ENCODE measurements at places on chromosomes 1 and 21. TPM values are rescaled to one million over a fixed set of nuclear protein-coding genes. Genes with fewer than 3 reads are reported as not detected.

TTC34 gene
- 1.5 TPM for total RNA-seq

BRINP3 gene
- total RNA-seq: 1.0 TPM

KCNE2 gene
- not detected for total RNA-seq

NBPF9 gene
- total RNA-seq: 30.3 TPM

CFHR5 gene
- total RNA-seq: not detected

DNA sequence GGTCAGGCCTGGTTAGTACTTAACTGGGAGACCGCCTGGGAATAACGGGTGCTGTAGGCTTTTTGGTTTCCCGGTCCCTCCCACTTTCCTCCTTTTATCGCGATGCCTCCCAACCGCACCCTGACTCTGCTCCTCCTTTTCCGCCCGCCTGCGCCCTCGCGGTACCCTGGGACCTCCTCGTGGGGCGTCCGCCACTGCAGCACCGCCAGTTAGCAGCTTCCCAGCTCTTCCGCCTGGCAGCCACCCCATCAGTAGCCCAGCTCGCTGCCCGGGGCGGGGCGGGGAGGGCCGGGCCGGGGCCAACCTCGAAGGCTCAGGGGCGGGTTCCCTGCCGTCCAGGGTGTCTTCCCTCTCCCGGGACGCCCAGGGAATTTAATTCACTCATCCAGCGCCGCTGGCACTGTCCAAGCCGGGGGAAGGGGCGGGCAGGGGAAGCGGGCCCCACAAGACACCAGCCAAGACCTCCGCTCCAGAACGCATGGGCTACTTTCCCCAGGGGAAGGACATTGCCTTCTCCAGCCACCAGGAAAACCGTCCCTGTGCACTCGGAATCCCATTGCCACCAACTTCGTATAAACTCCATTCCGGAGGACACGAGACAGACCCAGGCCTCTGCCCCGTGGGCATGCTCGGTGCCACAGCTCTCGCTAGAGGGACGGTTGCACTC lies 2.0 kb upstream of the ZNF678 start:
- no peak for DNase-seq

- no peak for DNase-seq
These were observed 16.5 kb downstream of the ZNF697 start for GRCh38 chr1:119631433-119632102.

GRCh38 chr1:3573500-3573899 lies 37.8 kb downstream of the MEGF6 start:
- DNase-seq: no peak

DNA sequence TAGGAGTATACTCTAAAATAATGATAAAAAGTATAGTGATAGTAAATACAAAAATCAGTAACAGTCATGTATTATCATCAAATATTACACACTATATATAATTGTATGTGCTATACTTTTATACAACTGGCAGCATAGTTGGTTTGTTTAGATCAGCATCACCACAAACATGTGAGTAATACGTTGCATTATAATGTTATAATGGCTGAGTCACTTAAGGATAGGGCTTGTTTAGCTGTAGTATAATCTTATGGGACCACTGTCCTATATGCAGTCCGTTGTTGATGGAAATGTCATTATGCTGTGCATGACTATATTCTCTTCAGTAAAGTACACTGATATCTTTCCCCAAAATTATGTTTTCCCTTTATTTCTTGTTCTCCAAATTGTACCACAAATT lies 92.8 kb downstream of the LYPLAL1 start:
- DNase-seq: no peak

LCE2C gene
- total RNA-seq: not detected

DNA sequence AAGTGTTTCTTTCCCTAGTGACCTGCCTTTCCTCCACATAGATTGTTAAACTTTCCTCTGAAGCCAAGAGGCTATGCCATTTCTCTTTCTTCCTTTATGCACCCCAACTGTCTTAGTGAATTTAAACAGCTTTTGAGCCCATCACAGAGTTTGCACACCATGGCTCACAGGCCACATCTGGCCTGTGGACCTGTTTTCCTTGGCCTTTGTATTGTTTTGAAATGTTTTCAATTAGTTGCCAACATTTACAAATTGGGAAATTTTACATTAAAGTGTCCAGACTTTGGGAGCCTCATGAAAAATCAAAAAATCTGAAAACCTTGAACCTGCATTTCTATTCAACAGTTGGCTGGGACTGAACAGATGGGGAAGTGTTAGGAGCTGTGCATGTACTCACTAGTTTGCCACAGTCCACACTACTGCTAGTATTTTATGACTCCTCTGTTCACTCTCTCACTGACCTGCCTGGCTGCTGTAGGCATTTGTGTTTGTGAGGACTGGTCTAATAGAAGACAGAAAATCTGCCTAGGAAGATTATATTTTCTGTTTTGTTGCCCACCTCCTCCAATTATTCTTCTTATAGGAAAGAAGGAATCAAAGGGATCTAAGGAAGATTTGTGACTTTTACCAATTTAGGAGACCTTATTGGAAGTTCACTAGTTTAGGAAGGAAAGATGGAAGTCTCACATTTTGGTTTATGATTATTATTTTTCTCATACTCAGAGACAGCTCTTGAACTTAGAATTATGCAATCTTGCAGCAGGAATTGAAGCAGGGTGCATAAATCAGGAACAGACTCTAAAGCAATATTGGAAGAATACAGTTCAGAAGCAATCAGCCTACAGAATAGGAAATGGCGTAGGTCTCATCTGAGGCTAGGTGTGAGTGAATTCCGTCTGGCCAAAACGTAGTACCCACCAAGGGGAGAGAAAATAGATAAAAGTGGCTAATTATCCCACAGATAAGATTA lies 134.7 kb downstream of the HLX start:
- DNase-seq: no peak

DNA sequence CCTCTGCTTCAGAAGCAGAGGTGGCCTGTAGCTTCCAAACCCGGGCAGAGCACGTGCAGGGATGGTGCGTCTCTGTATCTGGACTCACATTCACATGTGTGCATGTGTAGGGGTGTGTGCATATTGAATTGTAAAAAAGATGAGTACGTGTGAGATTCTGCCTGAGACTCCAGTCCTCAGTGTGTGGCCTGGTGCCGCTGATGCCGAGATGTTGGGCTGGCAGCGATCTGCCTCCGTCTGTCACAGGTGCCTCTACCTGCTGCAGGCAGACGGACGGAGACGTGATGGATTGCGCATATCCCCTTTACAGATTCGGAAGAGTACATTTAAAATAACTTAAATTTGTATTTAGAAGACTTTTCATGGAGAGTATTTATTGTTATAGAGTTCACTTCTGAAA lies 53.6 kb downstream of the ADARB1 start:
- DNase-seq: no peak

HSD3B1 gene
- total RNA-seq: not detected

- DNase-seq: no peak
These were observed 6.3 kb downstream of the PATJ start for GRCh38 chr1:61748566-61748965.

- no peak for DNase-seq
These were observed 20.9 kb downstream of the SOX13 start for GRCh38 chr1:204093781-204094180.

ERI3 gene
- 83.3 TPM for total RNA-seq

GRCh38 chr1:68293609-68294366 lies 61.5 kb upstream of the WLS start:
- DNase-seq: no peak

DNA sequence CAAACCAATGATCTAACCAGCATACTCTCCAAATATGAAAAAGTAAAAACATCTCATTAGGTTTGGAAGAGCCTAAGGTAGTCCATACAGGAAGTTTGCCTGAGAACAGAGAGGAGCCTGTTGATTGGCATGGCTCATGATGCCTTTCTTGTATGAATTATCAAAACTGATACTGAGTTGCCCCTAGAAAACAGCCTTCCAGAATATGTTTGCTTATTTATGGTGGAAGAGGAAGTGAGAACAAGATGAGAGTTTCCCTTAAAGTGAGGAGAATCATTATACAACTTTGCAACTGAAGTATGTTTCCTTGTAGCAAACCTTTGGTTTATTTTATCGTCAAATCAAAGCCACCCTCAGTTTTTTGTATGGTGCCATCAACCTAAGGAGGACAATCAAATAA lies 23.8 kb upstream of the KIAA1614 start:
- no peak for DNase-seq

GRCh38 chr21:45162115-45162514 lies 87.7 kb downstream of the ADARB1 start:
- no peak for DNase-seq

- no peak for DNase-seq
These were observed 50.4 kb downstream of the EIF4G3 start for GRCh38 chr1:21126324-21126723.

GRCh38 chr1:39272027-39272797 lies 67.7 kb downstream of the MACF1 start:
- no peak for DNase-seq

DNA sequence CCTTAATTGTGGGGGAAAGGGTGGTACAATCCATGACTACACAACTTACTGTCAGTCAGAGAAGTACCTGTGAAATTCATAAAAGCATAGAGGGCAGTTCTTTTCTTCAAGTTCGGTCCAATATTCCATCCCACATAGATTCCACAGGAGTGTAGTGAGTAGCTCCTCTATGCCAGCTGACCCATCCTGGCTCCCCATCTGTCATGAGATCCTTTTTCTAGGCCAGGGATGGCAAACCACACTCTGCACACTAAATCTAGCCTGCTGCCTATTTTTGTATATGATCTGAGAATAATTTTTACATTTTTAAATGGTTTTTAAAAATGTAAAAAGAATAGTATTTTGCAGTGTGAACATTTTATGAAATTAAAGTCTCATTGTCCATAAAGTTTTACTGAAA lies 107.0 kb upstream of the TSPAN2 start:
- no peak for DNase-seq

DNA sequence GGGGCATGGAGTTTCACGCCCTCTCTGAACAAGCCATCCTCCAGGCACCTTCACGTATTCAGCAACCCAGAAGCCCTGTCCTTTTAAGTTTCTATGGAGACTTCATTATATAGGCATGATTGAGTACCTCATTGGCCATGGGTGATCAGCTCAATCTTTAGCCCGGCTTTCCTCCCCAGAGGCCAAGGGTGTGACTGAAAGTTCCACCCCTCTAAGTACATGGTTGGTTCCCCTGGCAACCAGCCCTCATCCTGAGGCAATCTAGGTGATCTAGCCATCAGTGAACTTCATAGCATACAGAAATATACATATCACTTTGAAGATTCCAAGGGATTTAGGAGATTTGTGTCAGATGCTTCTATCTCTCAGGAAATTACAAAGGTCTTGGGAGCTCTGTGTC lies 21.3 kb upstream of the DHX9 start:
- no peak for DNase-seq

- DNase-seq: no peak
These were observed 11.2 kb upstream of the AK2 start for GRCh38 chr1:33047839-33048305.

DNA sequence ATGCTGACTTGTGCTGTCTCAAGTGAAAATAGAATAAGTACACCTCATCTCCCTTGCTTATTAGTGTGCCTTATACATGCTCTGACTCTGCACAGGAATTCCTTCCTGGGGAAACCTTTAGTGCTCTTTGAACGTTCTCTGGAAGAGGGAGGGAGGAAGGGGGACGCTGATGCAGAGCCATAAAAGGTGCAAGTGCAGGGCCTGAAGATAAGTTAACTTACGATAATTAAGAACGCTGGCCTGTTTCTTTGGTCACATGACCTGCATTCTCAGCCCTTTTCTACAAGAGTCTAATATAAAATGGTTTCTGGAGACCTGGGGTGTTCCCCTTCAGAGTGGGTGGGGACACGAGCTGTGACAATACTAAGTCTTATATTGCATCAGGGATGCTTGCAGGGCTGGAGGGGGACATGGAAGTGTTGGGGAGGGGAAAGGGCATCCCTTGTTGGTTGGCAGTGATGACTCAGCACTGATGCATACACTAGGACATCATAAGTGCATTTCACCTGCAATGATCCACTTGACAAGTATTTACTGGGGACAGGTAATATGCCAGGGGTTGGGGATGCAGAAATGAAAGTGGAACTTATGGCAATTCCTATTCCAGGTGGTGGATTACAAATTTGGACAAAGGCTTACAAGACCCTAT lies 26.3 kb upstream of the KIAA0040 start:
- DNase-seq: no peak

GRCh38 chr1:50450861-50451653 lies 27.8 kb upstream of the DMRTA2 start:
- DNase-seq: no peak

GRCh38 chr1:84720221-84720780 lies 30.0 kb upstream of the SSX2IP start:
- no peak for DNase-seq

GRCh38 chr1:213296558-213296957 lies 245.5 kb downstream of the RPS6KC1 start:
- no peak for DNase-seq

DNA sequence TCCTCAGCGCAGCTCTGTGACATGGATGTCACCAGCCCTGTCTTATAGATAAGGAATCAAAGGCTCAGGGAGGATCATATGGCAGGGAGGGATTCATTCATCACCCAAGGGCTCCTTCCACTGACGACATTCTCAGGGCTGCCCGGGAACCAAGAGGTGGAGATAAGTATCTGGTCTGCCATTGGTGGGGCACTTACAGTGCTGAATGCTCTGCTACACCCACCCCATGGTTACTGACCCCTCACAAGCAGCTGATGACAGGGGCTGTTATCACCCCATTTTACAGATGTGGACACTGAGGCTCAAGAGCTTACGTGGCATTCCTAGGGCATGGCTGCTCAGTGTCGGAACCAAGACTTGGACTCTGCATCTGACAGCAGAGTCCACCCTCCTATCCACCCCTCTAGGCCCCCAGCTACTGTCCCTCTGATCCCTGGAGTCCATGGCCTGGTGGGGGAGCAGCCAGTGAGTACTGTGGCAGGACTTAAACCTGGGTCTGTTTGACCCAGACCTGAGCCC lies 155.1 kb downstream of the PTPRU start:
- DNase-seq: no peak

- DNase-seq: no peak
These were observed 90.8 kb upstream of the CCDC190 start for GRCh38 chr1:162951553-162952315.

PDC gene
- total RNA-seq: not detected
